ENCODE measurements at places on chromosomes 11 and 22.

- no peak overlapping the region for H3K27ac ChIP-seq
- H3K4me3 ChIP-seq: no peak overlapping the region
- H3K4me1 ChIP-seq: peaks cover 2% of the 10 kb centered on the region
Measured at GRCh38 chr11:1301220-1302000, 8.0 kb downstream of the TOLLIP start.

- no peak overlapping the region for H3K4me3 ChIP-seq
- H3K36me3 ChIP-seq: peaks cover 6% of the 10 kb centered on the region
- H3K4me1 ChIP-seq: peaks cover 29% of the 10 kb centered on the region
Measured at GRCh38 chr11:114200351-114201133, 95.7 kb upstream of the NNMT start.

- no peaks in the 10 kb centered on the region for H3K36me3 ChIP-seq
- no peak overlapping the region for H3K27ac ChIP-seq
- H3K27me3 ChIP-seq: no peaks in the 10 kb centered on the region
Measured at GRCh38 chr11:28461338-28461737, 353.1 kb downstream of the METTL15 start.

GRCh38 chr11:125214601-125215565, 50.3 kb downstream of the PKNOX2 start:
- peaks cover 51% of the 10 kb centered on the region for H3K4me1 ChIP-seq
- no peaks in the 10 kb centered on the region for H3K36me3 ChIP-seq
- peak; percentile 94 for DNase-seq
- no peaks in the 10 kb centered on the region for H3K27me3 ChIP-seq
- peak overlapping the region; percentile 75 for H3K27ac ChIP-seq
- H3K4me3 ChIP-seq: no peak overlapping the region

- H3K4me3 ChIP-seq: no peak overlapping the region
- H3K4me1 ChIP-seq: no peaks in the 10 kb centered on the region
- H3K27me3 ChIP-seq: no peaks in the 10 kb centered on the region
- no peaks in the 10 kb centered on the region for H3K36me3 ChIP-seq
Measured at GRCh38 chr11:8342821-8343681, 79.4 kb upstream of the LMO1 start.

GRCh38 chr11:103892603-103893002, 143.8 kb upstream of the DDI1 start:
- H3K4me1 ChIP-seq: no peaks in the 10 kb centered on the region
- DNase-seq: no peak
- H3K27me3 ChIP-seq: no peaks in the 10 kb centered on the region
- H3K27ac ChIP-seq: no peak overlapping the region

DNA sequence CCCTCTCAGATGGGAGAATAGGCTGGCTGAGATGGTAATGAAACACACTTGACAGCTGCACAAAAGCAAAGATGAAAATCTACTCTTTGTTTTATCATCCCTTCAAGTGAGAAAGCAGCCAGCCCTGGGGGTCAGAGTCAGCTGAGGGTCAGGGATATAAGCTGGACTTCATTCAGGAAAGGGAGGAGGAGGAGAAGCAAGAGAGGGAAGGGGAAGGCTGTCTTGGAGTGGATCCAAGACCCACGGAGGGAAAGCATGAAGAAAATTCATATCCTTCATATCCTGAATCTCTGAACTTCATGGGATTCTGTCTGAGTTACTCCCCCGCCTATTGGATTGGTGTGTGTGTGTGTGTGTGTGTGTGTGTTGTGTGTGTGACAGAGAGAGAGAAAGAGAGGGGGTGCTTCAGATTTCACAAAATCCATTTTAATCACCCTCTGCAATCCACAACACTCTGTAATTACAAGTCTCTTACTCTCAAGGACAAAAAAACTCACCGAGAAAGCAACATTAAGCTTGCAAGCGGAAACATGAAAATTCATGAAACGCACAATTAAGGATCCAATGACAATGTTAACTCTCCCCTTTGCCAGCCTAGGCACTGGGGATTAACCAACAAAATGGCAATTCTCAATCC, 327.7 kb downstream of the TENM4 start:
- peaks cover 13% of the 10 kb centered on the region for H3K4me1 ChIP-seq
- DNase-seq: peak; percentile 84
- no peaks in the 10 kb centered on the region for H3K27me3 ChIP-seq
- H3K4me3 ChIP-seq: no peak overlapping the region
- H3K36me3 ChIP-seq: no peaks in the 10 kb centered on the region

DNA sequence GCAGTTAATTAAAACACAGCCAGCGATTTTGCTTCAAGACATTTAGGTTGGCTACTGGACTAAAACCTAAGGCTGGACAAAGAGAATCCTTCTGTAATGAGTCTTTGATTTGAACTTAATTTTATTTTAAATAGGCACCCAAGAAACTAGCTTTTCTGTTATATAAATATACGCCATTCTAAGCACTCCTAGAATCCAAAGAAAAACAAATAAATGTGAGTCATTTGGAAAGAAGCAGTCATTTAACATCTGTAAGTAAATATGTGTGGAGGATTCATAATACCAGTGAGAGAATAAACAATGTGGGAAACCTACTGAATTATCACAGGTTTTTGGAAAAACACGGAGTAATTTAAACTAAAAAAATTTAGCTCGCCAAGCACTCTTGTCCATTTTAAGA, 1.2 kb upstream of the TECTA start:
- H3K4me1 ChIP-seq: no peaks in the 10 kb centered on the region
- H3K27me3 ChIP-seq: no peaks in the 10 kb centered on the region
- H3K4me3 ChIP-seq: no peak overlapping the region
- no peak overlapping the region for H3K27ac ChIP-seq

- H3K27me3 ChIP-seq: no peaks in the 10 kb centered on the region
- no peak overlapping the region for H3K27ac ChIP-seq
- no peaks in the 10 kb centered on the region for H3K4me1 ChIP-seq
- H3K4me3 ChIP-seq: no peak overlapping the region
Measured at GRCh38 chr11:16945671-16946469, 68.3 kb downstream of the PLEKHA7 start.

DNA sequence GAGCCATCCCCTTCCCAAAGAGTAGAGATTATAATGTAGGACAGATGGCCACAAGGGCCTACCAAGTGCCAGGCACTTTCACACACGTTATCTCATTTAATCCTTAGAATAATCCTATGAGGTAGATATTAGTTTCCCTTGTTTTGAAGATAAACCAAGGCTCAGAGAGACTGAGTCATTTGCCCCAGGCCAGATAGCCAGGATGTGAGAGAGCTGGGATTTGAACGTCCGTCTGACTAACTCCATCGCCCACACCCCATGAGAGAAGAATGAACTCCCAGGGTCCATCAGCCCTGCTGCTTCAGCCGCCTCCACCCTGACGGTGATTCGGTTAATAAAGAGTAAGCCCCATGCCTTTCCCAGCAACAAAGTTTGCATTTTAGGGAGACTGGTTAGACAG, 10.7 kb downstream of the PRG3 start:
- H3K4me3 ChIP-seq: no peak overlapping the region
- no peak overlapping the region for H3K27ac ChIP-seq
- H3K4me1 ChIP-seq: peaks cover 6% of the 10 kb centered on the region

GRCh38 chr11:69732910-69733309, 29.1 kb upstream of the FGF19 start:
- H3K27me3 ChIP-seq: no peaks in the 10 kb centered on the region
- H3K4me1 ChIP-seq: no peaks in the 10 kb centered on the region
- no peak for DNase-seq
- H3K27ac ChIP-seq: no peak overlapping the region
- no peaks in the 10 kb centered on the region for H3K36me3 ChIP-seq

- no peaks in the 10 kb centered on the region for H3K36me3 ChIP-seq
- no peak overlapping the region for H3K4me3 ChIP-seq
- H3K27me3 ChIP-seq: no peaks in the 10 kb centered on the region
- H3K27ac ChIP-seq: no peak overlapping the region
- peak; percentile 76 for DNase-seq
- H3K4me1 ChIP-seq: no peaks in the 10 kb centered on the region
Measured at GRCh38 chr11:94623120-94623735, 56.1 kb downstream of the PIWIL4 start.

DNA sequence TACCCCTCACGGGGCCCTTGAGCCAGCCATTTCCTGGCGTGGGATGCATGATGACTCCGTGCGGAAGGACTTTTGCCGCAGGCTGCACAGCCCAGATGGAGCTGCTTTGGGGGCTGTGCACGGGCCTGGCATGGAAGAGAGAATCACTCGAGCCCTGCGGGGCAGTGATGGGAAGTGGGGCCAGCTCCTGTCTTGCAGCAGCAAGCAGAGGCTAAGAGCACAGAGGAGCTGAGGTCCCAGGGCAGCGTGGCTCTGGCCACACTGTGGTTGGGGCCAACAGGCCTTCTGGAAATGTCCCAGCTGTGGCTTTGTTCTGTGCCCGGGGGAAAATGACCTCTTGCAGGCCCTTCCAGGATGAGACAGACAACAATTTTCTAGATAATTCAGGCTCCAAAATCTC, 92.7 kb upstream of the TIMP3 start:
- peaks cover 15% of the 10 kb centered on the region for H3K4me1 ChIP-seq
- no peaks in the 10 kb centered on the region for H3K27me3 ChIP-seq
- H3K4me3 ChIP-seq: no peak overlapping the region
- H3K27ac ChIP-seq: no peak overlapping the region
- H3K36me3 ChIP-seq: no peaks in the 10 kb centered on the region

DNA sequence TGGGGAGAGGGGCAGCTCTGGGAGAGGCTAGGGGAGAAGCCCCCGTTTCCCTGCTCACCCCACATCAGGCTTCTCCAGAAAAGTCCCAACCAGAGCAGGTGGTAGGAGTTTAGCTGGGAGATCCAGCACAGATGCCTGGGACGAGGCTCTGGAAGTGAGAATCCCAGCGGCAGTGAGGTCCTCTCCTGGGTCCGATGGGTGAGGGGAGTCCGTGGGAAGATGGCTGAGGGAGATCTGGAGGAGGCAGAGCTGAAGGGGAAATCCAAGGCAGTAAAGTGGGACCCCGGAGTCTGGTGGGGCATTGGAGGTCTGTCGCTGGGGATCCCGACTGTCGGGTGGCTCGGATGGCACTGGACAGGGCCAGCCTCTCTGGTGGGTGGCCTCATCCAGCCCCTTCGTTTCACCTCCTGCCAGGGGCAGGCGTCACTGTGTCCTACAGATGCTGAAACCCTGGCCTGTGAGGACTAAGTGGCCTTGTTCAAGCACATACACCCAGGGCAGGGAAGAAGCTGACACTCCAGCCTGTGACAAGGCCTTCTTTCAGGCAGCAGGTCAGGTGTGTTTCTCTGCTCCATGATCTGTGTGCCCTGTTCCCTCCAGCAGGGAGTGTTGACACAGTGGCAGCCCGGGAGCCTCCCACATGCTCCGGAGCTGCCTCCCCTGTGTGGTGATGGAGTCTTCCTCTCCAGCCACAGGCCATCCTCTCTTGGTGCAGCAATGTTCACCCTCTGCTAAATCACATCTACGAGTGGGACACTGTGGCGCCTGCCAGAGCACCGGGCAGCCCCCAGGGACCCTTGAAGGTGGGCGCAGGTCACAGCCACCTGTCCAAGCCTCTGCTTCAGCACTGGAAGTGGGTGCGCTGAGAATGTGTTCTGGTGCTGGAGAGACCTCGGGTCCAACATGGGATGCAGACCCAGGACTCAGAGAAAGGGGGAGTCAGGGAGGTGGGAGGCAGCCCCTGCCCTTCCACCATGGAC, 850.8 kb downstream of the BRD1 start:
- peaks cover 6% of the 10 kb centered on the region for H3K27me3 ChIP-seq
- no peaks in the 10 kb centered on the region for H3K4me1 ChIP-seq

DNA sequence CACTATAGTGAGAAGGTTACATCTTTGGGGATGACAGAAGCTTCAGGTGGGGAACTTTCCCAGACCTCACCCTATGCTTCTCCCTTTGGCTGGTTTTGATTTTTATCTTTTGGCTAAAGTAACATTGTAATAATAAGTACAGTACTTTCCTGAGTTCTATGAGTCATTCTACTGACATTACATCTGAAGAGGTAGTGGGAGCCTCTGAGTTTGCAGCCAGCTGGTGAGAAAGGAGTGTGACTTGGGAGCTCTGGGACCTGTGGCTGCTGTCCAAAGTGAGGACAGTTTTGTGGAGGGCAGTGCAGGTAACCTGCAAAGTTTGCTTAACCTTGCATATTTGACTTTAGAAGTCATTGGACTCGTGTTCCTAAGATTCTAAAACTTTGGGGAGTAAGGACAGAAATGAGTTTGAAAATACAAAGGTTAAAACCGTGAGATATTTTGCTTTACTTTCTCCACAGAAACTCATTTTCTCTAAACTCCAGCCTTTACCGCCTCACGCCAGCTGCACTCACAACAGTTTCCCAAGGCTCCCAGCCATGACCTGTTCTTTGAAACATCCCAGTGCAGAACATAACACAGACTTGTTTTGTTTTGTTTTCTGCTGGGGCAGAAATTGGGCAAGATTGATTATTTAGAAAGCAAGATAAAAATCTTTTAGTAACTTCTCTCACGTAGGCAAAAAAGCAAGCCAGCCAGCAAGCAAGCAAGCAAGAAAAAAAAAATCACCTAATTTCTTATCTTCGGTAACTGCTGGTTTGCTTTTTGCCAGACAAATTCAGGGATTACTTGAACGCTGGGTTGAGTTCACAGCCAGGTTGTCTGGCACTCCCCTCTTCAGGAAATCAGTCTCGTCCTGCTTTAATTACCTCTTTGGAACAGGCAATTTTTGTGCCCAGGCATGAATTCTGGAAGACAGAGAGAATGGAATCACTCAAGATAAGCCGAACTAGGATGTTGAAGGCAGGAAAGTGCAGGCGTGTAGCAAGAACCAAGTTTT, 478.3 kb upstream of the ISX start:
- H3K27ac ChIP-seq: no peak overlapping the region
- H3K4me1 ChIP-seq: no peaks in the 10 kb centered on the region
- H3K36me3 ChIP-seq: no peaks in the 10 kb centered on the region
- DNase-seq: no peak
- H3K4me3 ChIP-seq: no peak overlapping the region

GRCh38 chr11:44988111-44988510, 37.4 kb upstream of the TP53I11 start:
- no peak overlapping the region for H3K4me3 ChIP-seq
- no peak for DNase-seq
- H3K4me1 ChIP-seq: no peaks in the 10 kb centered on the region
- no peak overlapping the region for H3K27ac ChIP-seq

GRCh38 chr11:12775955-12776354, 101.7 kb downstream of the TEAD1 start:
- no peaks in the 10 kb centered on the region for H3K4me1 ChIP-seq
- DNase-seq: no peak
- H3K27me3 ChIP-seq: no peaks in the 10 kb centered on the region

- H3K36me3 ChIP-seq: no peaks in the 10 kb centered on the region
- no peaks in the 10 kb centered on the region for H3K4me1 ChIP-seq
- H3K4me3 ChIP-seq: no peak overlapping the region
- DNase-seq: no peak
- no peak overlapping the region for H3K27ac ChIP-seq
- no peaks in the 10 kb centered on the region for H3K27me3 ChIP-seq
Measured at GRCh38 chr22:36914390-36914752, 943 bp downstream of the CSF2RB start.

All from lung (tissue), 17 donors.